ENCODE measurements at places on chromosomes 3 and 15.

DNA sequence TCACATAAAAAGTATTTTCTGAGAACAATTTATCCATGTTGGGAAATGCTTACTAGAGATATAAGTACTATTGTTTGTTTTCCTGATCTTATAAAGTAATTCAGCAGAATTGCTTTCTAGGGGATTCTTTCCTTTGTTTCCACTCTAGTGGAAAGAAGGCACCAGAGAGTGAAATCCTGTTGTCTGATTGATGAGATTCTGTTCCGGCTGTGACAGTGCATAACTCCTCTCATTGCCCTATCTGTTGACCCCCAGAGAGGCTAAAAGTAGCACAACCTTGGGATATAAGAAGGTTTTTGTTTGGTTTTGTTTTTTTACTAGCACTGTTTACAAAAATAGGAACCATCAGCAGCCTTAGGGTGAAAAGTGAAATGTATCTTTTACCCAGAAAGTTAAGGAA is 114.1 kb downstream of the ALCAM start:
- no peak for DNase-seq

DNA sequence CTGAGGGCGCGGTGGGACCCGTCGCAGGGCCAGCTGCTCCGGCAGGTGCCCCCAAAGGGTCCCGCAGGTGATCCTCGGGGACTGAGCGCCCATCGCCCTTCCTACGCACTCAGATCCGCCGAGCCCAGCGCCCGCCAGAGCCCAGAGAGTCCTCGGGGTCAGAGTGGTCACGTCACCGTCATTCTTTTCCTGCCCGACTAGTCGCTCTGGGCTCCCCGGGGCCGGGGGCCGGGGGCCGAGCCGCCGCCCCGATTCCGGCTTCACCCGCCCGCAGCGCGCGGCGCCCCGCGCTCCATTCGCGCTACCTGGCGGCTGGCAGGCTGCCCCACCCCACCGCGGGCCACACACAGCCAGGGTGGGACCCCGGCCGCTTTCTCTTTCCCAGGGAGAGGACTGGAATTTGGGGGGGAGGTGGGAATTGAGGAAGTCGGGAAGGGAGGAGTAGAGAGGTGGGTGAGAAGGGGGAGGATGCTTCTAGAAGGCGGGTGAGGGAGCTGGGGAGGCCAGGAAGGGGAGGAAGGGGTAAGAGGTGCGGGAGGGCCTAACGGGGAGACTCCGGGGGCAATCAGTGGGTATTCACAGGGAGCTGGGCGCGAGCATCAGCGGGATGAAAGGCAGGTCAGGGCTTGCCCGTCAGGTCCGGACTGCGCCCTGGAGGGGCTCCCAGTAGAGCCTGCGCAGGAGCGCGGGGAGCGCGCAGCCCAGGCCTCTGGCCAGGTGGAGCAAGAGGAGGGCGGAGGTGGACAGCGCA is 36.1 kb upstream of the EPHB3 start:
- no peak for DNase-seq

GRCh38 chr3:71806736-71807135 is 21.8 kb upstream of the PROK2 start:
- DNase-seq, result no peak

DNA sequence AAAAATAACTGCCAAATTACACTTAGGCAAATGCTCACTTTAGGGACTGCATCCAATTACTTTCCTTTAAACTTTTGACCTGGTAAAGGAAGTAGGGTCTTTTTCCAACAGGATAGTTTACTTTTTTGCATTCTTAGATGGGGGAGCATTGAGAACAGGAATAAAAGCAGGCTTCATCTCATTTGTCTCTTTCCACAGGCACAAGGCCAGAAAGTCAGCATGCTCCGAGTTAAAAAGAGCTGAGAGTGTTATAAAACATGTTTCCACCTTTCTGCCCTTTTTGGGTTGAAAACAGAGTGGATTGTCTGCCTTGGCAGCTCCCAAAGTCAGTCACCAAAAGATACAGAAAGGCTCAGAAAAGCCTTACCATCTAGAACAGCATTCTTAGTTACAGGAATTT is 404.9 kb upstream of the ALCAM start:
- DNase-seq, result no peak

GRCh38 chr3:133038089-133038730 is at the start of gene TMEM108:
TMEM108 (plus strand) TSS chr3:133038391.
- peak; percentile 47 for DNase-seq

GRCh38 chr3:159763011-159763601 is 225.5 kb upstream of the IL12A start:
- peak; percentile 21 for DNase-seq

DNA sequence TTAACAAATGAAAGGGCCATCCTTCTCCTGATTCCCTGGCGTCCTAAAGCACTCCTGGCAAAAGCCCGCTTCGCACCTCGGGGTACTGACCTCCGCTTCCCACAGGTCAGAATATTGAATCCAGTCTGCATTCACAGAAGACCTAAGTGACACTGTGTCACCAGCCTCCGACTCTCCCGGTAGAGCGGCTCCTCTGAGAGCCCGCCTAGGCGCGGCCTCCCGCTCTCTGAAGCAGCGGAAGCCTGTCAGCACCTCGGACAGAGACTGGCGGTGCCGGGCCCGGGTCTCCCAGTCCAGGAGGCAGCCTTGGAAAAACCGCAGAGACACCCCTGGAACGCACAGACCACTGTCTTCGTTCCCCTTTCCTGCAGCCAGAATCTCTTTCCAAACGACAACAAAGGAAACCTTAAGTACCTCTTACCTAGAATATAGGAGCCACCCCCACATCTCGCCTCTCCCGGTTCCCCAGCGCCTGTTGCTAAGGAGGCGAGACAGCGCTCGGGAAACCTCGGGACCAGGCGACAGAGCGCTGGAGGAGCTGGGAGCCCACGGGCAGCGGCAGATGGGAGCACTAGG is 1.2 kb downstream of the GABRB3 start:
- peak; percentile 1 for DNase-seq

DNA sequence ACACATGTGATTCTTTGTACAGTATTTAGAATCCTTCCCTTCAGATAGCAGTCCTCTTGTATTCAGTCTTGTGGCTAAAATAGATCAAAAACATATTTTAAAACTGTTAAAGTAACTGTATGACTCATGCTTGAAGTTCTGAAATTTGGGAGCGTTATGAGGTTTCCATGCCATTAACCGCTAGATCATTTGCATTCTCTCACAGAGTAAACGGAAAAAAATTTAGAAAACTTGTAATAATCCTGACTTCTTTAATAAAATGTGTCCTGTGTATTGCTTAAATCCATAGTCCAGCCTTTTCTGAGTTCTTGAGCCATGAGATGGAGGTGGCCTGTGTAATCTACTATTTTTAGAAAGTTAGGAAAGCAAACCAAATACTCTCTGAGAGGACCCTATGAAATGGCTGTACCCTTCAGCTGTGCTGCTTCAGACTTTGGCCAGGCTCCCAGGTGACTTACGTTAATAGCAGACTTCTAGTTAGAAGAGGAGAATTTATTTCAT is 33.8 kb downstream of the MBNL1 start:
- DNase-seq, result peak; percentile 25

GRCh38 chr3:18740631-18741583 is 315.8 kb upstream of the SATB1 start:
- DNase-seq, result no peak

DNA sequence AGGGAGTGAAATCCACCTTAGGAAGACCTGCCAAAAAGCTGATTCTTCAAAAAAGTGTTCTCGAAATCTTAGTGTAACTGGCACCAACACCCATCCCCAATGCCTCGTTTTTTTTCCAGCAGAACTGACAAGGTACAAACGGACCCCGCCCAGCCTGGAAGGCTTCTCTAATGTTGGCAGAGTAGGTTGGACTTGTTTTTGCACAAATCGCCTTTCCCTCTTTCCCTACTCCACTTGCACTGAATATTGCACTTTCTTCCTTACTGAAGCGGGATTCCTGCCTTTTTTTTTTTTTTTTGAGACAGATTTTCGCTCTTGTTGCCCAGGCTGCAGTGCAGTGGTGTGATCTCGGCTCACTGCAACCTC is 544 bp upstream of the TIMMDC1 start:
- peak; percentile 5 for DNase-seq

DNA sequence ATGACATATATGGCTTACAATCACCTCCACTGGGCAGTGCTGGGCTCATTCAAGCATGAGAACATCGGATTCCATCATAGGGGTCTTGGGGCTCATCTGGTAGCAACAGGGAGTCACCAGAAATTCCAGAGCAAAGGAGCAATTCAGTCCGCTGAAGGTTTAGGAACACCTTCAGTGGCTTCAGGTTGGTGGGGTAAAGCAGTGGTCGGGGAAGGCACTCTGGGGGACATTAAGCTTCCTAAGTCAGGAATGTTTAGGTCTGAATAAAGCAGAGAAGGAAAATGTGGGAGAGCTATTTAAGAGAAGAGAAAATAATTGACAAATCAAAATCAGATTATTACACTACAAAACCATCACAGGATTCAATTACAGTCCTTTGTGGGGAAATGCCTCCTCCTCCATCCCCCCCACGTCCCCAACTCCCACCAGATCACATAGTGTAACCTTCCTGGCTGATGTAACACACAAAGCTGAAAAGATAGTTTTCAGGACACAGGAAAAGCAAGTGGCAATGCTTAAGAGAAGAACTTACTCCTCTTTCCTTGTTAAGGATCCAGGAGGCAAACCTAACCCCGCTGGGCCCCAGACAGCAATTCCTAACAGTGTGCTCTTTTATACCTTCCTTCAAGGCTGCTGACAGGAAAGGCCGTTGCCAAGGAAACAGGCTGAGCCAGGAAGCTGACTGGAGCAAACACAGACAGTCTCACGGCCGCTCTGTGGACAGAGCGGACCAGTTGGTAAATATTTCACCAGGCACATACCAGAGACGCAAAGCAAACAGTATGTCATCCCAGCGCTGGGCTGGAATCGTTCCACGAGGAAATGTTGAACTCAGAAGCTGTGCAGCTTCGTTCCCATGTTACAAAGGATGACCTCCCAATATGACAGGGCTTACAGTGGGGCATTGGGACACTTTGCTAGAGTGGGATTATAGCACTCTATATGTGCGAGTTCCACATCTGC is 57.5 kb upstream of the LMCD1 start:
- DNase-seq, result peak; percentile 52

DNA sequence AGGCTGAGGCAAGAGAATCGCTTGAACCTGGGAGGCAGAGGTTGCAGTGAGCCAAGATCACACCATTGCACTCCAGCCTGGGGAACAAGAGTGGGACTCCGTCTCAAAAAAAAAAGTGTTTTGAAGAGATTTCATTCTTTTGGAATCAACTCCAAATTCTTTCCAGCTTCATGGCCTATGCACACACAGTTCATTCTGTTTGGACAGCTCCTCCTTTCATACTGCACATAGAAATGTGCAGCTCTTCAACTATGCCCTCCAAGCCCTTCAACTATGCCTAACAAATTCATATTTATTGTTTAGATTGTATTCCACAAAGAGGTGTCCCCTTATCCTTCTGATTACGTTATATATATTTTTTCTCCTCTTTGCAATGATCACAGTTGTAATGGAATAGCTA is 4.2 kb downstream of the TP53BP1 start:
- DNase-seq, result no peak

GRCh38 chr15:44023176-44023575 is 171.9 kb downstream of the FRMD5 start:
- no peak for DNase-seq

GRCh38 chr3:126263971-126264370 is 83.6 kb upstream of the ALDH1L1 start:
- no peak for DNase-seq

DNA sequence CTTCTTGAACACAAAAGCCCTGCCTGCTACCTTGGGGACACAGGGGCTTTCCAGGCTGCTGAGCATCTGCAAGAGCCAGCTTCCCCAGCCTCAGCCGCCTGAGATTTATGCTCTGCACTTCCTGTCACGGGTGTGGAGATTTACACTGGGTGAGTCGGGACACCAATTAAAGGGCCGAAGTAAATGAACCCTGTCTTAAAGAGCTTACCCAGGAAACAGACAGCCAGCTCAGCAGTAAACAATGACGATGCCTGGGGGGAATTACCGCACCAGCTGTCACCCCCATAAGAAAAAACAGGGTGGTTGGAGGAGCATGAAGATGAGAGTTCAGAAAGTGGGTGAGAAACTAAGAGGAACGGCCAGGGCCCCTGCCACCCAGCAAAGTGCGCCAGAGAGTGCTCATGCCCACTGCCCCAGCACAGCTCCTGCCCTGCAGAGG is 37.5 kb upstream of the IQSEC1 start:
- no peak for DNase-seq

DNA sequence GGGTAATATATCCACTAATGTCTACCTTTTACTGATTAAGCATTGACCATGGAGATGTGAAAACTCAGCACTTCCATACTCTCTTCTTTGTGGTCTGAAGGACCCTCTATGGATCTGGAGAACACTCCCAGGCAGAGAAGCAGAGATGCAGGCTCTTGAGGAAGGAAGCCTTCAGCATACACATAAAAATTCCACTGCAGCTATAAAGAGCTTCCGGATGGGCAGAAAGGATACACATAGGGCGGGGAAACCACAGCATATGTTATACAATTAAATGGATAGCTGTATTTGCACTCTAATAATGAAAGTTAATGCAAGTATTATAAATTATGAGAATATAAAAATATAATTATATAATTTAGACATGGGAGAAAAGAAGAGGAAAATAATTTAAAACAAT is 1258.2 kb upstream of the ALCAM start:
- no peak for DNase-seq

GRCh38 chr3:177561769-177562392 is 364.6 kb upstream of the TBL1XR1 start:
- no peak for DNase-seq

DNA sequence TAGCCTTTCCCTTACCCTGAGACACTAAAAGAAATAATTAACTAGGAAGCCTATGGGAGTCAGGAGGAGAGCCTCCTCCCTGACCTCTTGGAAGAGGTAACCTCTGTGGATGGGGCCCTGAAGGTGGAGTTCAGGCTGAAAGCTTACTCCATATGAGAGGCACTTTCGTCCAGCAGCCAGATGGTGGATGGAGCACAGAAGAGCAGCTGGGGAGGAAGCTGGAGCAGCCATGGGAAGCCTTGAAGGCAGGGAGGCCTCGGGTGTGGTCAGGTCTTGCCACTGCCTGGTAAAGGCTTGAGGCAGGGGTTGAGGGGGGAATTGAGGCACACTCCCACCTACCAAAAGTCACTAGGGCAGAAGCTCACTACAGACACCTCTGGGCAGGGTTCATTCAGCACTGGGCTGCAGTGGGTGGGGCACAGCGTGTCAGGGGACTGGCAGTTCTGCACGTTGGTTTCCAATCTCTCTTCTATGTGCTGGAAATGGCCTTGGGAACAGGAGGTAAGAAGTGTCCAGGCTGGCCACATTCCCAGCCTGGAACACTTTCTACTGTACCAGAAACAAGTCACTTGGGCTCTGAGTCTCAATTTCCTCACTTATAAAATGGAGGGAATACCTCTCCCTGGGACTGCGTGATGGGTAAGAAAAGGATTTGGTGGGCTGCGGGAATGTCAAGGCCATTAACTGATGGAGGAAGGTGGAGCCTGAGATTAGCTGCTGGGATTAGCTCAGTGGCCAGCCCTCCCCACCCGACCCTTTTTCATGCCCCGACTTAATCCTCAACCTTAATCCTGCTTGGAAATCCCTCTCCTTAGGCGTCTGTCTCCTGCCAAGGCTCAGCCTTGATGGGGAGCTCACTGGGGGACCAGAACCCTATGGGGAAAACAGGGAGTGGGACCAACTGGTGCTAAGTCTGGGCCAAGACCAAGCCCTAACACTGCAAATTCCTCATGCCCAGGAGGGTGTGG is 5.4 kb downstream of the PCBP4 start:
- no peak for DNase-seq

- no peak for DNase-seq
Observed at GRCh38 chr3:99250272-99250671, 348.8 kb upstream of the DCBLD2 start.
